ENCODE measurements at places on chromosomes 3 and 15.

DNA sequence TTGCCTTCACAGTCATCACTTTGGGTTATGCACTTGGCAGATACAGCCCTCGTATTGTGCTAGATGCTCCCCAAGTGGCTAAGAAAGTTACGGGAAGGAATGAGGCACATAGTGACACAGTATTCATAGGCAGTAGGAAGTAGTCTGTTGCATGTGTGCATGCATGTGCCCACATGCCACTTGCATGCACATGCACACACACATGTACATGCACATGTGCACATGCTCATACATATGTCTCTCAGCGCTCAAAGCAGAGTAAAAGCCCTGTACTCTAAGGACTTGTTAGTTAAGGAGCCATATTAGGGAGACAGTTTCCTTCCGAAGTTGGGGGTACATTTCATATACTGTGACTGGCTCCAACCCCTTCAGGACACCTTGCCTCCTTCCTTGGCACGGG is 128.9 kb downstream of the CHCHD6 start:
- DNase-seq = no peak

DNA sequence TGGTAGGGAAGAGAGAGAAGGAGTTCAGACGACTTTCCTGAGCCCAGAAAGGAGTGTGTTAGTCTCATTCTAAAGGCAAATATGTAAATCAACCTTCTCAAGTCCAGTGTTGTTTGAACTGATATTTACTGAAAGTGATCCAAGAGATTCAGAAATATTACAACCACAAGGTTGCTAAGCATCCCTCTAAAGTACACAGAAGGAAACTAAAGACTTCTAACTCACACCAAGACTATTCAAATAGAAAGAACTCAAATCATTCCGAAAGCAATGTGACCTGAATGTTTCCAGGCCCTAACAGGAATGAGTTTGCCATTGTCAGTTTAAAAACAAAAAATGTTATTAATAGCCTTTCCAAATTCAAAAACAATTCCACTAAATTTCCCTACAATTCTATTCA is 56.9 kb upstream of the VGLL3 start:
- DNase-seq = no peak

DNA sequence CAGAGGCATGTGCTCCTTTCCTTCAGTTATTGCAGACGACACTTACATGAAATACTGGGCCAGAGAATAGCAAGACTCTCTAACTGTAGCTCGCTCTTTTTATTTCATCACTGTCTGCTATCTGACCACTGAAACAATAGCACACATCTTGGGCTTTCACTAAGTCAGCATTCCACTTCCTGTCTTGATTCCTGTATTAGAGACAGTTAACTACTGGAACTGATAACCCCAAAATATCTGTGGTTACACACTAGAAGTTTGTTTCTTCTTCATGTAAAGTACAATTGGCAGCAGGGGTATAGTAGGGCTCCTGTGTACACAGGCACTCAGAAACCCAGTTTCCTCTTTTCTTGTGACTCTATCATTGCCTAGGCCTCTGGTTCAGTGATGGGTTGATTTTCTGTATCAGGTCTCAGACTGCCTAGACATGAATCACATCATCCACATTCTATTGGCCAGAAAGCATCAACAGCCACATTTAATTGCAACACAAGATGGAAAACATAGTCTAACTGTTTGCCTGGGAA is 230.2 kb upstream of the CD96 start:
- no peak for DNase-seq

DNA sequence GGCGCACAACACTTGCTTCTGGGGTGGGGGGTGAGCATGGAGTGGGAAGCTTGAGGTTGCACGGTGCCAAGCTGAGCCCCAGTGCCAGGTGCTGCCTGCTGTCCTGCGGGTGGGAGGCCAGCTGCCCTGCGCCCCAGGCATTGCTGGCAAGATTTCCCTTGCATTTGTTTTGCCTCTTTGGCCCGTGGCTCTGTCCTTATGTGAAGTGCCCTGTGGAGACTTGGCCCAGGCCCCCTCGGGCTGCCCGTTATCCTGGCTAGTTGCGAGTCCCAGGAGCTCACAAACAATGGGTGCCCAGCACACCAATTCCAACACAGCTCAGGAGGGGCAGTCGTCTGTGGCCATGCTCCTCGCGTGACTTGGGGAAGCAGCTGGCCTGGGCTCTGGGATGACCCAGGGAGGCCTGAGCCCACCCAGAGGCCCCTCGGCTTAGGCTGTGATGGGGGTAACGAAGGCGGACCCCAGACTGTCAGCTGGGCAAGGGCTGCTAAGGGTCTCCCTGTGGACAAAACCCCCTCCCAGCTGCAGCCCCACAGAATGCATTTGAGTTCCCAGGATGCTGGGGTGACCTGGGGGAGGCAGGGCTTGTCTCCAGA is 5.9 kb downstream of the C3orf22 start:
- DNase-seq = no peak

- DNase-seq = no peak
Observed at GRCh38 chr3:9008550-9009255, 45.4 kb upstream of the RAD18 start.

- DNase-seq = peak; percentile 88
Observed at GRCh38 chr15:101121511-101122090, 130.2 kb downstream of the CHSY1 start.

GRCh38 chr15:83477808-83478537 is 30.8 kb downstream of the SH3GL3 start:
- DNase-seq = no peak

- no peak for DNase-seq
Observed at GRCh38 chr15:31016446-31016915, 25.1 kb upstream of the MTMR10 start.

Measured in left ventricle myocardium inferior (tissue), 1 donor.